Stomach (tissue), 19 donors: ENCODE measurements at places on chromosomes 4 and X.

- no peak for DNase-seq
These were observed 527.9 kb downstream of the SPRY1 start for GRCh38 chr4:123924536-123924935.

DNA sequence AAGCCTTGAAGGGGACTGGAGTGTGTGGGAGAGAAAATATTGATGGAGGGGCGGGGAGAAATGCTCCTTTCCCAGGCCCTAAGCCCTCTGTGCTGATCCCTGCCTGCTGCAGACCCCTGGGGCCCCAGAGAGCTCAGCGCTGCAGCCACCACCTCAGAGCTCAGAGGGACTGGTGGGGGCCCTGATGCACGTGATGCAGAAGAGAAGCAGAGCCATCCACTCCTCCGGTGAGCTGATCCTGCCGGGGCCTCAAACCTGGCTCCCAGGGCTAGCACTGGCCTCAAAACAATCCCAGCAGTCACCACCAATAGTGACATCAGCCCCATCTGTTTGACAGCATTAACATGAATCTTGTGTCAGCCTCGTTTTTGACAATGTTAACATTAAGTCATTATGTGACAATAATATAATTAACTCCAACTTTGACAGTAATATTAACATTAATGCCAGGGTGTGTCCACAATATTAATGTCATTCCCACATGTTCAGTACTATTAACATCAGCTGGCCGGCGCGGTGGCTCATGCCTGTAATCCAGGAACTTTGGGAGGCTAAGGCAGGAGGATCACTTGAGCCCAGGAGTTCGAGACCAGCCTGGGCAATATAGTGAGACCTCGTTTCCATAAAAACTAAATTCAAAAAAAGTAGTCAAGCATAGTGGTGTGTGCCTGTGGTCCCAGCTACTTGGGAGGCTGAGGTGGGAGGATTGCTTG, 5.8 kb downstream of the WAS start:
- DNase-seq: no peak

- no peak for DNase-seq
These were observed 249.8 kb upstream of the MAD2L1 start for GRCh38 chr4:120316416-120316815.

- DNase-seq: peak; percentile 93
These were observed 126.5 kb downstream of the KIT start for GRCh38 chr4:54784161-54784671.

DNA sequence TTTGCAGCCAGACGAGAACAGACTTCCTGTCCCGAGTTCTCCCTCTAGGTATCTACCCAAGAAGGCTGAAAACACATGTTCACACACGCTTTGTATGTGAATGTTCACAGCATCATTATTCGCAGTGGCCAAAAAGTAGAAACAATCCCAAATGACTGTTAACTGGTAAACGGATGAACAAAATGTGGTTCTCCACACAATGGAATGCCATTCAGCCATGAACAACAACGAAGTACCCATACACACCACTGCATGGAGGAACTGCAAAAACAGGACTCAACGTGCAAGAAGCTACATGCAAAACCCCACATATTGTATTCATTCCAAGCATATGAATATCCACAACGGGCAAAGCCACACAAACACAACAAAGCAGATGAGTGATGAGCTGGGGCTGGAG, 45.0 kb downstream of the PDHA1 start:
- DNase-seq: no peak

DNA sequence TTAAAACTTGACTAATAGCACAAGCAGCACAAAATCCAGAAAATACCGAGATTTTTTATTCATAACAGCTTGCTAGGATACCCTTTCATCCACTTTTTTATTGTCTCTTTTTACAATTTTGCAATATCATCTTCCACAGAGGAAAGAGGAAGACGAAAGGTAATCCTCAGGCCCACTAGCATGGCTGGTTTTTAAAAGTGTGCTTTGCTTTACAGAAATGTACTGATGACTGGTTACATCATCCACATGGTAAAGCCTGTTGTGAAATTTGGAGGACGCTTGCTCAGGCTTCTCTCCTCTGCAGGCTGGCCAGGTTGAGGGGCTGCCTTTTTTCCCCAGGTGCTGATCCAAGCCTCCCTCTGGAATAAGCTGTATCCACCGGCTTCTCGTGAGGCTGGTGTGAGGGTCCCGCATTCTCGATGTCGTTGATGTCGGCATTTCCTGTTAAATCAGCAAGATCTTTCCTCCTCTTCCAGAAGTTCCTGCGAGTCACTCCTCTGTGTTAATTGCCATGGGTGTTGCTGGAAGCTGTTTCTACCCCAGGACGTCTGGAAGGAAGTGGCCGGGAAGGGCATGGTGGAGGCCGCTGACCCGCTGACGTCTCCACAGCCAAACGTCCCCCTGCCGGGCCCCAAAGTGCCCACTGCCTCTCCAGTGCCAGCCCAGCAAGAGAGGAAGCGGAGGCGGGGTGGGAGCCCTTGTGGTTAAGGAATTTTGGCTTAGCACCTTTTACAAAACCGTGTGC, 5.8 kb upstream of the DGKQ start:
- DNase-seq: no peak

- DNase-seq: no peak
These were observed 55.0 kb downstream of the BEX3 start for GRCh38 chrX:103431316-103431715.

DNA sequence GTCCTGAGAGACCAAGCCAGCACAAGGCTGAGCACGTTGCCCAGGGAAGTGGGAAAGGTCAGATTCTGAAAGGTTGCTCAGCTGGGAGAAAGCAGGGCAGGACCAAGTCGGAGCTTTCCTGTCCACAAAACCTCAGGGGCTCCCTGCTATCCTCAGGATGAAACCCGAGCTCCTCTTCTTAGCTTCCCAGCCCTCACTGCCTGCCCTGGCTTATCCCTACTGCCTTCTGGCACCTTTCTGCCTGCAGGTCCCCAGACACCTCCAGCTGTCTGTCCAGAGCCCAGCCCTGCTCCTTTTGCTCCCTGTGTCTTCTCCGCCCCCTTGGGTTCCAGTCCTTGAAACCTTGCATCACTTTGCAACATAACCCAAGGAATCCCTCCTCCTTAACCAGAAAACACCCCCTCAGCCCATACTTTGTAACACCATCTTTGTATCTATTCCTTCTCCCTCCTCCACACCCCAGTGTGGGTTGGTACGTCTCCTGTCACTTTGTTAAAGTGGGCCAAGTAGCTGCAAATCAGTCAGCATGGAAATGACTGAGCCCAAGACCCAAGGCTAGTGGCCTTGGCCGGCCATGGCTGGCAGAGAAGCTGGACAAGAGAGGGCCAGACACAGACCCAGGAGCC, 20.0 kb upstream of the PRRG3 start:
- DNase-seq: no peak

GRCh38 chr4:139715746-139716391, 50.2 kb downstream of the MGST2 start:
- DNase-seq: no peak

DNA sequence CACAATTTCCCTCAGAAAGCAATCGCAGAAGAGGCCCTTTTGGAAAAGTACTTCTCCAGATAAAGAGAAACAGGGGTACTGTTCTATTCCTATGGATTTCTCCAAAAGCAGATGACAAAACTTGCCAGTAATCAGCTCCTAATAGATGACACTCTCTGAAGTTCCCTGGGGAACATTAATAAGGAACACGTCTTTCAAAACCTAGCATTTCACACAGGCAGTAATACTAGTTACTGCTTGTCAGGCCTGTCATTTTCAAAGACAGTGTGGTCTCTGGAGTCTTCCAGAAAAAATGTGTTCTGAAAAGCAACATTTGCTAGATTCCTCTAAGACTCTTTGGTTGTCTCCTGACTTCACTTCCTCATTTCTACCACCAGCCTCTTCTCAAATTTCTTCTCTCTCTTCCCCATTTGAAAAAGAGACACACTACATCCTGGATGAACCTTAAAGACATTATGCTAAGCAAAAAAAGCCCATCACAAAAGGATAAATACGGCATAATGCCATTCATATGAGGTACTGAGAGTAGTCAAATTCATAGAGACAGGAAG, 47.3 kb downstream of the CHRDL1 start:
- DNase-seq: no peak

GRCh38 chrX:21926527-21927278, 13.8 kb upstream of the SMS start:
- DNase-seq: no peak

GRCh38 chr4:144967161-144967560, 130.8 kb downstream of the ANAPC10 start:
- no peak for DNase-seq

GRCh38 chr4:119130365-119131065, 5.1 kb upstream of the MYOZ2 start:
- peak; percentile 57 for DNase-seq

DNA sequence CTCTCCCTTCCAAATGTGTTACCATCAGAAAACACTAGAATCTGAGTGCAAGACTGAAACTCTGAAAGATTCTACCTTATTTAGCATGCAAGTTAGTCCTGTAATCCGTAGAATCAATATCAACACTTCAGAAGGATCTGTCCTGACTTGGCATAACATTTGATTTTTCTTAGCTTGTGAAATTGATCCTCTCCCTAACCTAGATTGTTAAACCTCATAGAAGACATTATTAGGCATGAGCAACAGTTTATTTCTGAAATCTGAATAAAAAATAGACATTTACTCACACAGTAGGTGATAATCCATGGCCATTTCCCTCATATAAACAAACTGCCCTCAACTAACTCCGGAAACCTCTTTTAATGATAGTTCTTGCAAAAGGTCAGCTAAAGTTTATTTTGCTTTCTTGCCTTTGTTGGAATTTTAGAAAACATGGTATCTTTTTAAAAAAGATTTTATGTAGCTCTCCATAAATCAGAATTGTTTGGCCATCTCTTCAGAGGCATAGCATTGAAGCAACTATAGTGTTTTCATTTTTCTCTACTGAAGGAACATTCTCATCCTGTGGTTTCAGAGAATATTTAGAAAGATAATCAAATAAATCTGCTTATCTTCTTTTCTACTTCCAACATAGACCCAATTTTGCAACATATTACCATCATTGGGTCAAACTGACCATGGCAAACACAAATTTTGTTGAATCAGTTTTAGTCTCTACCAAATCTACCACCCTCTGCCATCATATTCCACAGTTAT, 38.5 kb upstream of the PDLIM5 start:
- DNase-seq: no peak

- peak; percentile 66 for DNase-seq
These were observed at the start of gene EPHA5 for GRCh38 chr4:65670331-65671031. TSS of gene EPHA5 (minus strand) at chr4:65670489. CDS start at chr4:65669742, 747 bp downstream.

DNA sequence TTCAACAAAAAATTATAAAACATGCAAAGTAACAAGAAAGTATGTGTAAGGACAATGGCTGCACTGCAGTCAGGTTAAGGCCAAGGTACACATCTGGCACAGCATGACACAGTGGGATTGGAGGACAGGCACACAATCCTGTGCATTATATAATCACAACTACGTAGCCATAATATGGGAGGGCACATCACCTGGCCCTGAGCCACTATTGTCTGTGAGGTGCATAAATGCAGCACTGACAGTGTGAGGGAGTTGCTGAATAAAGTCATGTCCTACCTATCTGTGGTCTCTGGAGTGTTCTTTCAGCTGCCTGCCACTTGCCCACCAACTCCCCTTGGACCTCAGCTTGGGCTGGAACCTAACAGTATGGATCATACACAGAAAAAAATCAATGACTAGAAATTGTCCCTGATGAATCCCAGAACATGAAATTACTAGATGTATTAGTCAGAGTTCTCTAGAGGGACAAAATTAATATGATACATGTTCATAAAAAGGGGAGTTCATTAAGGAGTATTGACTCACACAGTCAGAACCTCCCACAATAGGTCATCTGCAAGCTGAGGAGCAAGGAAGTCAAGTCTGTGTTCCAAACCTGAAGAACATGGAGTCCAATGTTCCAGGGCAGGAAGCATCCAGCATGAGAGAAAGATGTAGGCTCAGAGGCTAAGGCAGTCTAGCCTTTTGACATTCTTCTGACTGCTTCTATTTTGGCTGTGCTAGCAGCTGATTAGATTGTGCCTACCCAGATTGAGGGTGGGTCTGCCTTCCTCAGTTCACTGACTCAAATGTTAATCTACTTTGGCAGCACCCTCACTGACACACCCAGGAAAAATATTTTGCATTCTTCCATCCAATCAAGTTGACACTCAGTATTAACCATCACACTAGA, 46.4 kb upstream of the KCTD8 start:
- DNase-seq: no peak

- peak; percentile 28 for DNase-seq
These were observed 89.5 kb downstream of the UGT8 start for GRCh38 chr4:114688059-114688458.

GRCh38 chr4:186622788-186623464, 67.6 kb upstream of the MTNR1A start:
- no peak for DNase-seq

DNA sequence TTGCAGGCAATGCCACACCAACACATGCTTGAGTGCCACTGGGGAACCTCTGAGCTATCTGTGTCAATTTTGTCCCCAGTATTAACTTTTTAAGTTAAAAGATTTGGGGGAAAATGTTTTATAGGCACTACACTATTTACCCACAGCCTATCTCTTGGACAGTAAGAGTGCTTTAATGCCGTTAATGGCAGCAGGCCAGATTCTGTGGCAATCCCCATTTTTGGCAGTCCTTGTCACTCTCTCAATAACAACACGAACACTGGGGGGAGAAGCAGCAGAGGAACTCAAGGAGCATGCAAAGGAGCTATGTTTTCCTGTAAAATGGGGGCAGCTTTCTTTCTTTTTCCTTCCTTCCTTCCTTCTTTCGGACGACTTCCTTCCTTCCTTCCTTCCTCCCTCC, 168.6 kb downstream of the NSUN7 start:
- DNase-seq: peak; percentile 59

GRCh38 chrX:38151441-38151840, 69.2 kb downstream of the SRPX start:
- DNase-seq: no peak

GRCh38 chr4:11004818-11005217, 320.2 kb upstream of the CLNK start:
- DNase-seq: no peak

GRCh38 chrX:44675362-44676024, 132.8 kb upstream of the FUNDC1 start:
- DNase-seq: peak; percentile 78

DNA sequence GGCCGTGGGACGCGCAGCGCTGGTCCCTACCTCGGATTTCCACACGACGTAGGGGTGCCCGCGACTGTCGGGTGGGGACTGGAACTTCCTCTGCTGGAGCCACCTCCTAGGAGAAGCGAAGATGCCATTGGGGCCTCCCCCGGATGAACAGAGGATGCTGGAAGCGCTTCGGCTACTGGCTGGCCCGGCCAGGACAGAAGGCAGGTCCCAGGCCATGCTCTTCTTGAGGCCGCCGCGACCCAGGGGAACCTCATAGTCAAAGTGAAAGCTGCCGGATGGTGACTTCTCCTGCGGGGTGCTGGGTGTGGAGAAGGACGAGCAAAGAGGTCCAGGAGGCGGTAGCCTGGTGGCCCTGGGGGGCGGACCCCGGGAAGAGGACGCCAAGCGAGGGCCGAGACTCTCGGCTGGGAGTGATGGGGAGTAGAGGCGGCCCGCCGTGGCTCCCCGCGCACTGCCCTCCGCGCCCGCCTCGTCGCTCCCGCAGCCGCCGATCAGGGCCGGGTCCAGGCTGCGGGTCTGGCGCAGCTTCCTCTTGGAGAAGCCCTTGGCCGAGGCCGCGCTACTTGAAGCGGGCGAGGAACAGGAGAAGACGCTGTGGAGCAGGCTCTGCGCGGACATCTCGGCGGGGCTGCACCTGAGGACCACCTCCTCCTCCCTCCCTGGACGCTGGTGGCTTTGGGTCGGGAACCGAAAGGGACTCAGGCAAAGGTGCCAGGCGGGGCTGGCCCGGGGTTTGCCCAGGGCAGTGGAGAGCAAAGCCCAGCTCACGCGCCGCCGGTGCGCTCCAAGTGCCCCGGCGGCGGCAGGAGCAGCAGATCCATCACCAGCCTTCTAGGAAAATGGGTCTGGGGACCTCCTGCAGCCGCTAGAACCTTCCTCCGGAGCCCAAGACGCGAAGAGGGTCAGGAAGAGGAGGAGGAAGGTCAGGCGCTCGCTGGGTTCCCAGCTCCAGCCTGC, 1.2 kb downstream of the ARHGAP6 start:
- peak; percentile 16 for DNase-seq
